NCI-H460 (cell line): ENCODE measurements at places on chromosomes 16 and 17. TPM values are rescaled to one million over a fixed set of nuclear protein-coding genes. Genes with fewer than 3 reads are reported as not detected.

Gene ABI3
- not detected in 2 replicates for total RNA-seq

DNA sequence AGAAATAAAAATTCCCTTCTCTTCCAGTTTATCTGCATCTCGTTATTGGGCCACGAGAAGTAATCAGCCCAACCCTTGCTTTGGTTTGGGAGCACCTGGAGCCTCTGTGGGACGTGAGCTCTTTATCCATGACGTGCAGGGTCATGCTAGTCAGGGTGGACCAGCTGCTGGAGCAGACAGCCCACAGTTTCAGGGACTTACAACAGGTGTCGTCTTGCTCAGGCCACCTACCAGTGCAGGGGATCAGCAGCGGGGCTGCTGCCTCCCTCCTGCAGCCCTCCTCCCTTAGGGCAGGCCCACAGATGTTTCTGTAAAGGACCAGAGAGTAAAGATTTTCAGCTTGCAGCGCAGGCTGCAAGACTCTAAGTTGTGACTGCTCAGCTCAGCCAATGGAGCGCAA is 16.9 kb downstream of the ADAD2 start:
- no peak for DNase-seq

Gene C17orf50
- total RNA-seq = not detected in 2 replicates

Gene KRT38
- total RNA-seq = not detected in 2 replicates

DNA sequence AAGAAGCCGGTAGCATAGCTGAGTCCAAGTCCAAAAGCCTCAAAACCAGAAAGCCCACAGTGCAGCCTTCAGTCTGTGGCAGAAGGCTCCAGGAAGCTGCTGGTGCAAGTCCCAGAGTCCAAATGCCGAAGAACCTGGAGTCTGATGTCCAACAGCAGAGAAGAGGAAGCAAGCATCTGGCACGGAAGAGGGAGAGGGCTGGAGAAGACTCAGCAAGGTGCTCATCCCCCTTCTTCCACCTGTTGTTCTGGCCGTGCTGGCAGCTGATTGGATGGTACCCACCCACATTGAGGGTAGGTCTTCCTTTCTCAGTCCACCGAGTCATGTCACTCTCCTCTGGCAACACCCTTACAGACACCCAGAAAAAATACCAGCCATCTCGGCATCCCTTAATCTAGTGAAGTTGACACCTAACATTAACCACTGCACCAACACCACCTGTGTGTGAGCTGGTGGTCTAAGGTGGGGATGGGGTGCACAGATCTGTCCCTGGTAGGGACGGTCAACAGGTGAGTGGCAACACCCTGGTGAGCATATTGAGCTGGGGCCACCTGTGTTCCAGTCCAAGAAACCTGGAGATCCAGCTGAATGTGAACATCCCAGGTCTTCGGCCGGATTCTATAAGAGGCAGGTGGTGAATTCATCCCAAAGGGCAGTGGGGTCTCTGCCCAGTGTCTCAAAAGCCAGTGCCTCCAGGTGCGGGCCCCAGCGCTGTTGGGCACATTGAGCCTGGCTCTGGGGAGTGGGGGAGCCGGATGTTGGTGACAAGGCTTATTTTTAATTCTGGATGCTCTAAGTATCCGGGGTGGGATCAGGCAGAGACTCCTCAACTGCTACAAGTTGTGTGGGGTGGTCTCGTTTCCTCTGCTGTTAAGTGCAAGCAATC is 9.8 kb downstream of the MIEF2 start:
- no peak for DNase-seq

- DNase-seq = no peak
Measured at GRCh38 chr16:1019231-1020090, 37.9 kb downstream of the SOX8 start.

Gene SLC38A8
- not detected in 2 replicates for total RNA-seq
